ENCODE measurements at places on chromosomes 1 and 21.

- DNase-seq: no peak
Measured at GRCh38 chr1:66084442-66084841, 291.7 kb downstream of the PDE4B start.

- no peak for DNase-seq
Measured at GRCh38 chr1:110588486-110588885, 17.7 kb downstream of the KCNA2 start.

DNA sequence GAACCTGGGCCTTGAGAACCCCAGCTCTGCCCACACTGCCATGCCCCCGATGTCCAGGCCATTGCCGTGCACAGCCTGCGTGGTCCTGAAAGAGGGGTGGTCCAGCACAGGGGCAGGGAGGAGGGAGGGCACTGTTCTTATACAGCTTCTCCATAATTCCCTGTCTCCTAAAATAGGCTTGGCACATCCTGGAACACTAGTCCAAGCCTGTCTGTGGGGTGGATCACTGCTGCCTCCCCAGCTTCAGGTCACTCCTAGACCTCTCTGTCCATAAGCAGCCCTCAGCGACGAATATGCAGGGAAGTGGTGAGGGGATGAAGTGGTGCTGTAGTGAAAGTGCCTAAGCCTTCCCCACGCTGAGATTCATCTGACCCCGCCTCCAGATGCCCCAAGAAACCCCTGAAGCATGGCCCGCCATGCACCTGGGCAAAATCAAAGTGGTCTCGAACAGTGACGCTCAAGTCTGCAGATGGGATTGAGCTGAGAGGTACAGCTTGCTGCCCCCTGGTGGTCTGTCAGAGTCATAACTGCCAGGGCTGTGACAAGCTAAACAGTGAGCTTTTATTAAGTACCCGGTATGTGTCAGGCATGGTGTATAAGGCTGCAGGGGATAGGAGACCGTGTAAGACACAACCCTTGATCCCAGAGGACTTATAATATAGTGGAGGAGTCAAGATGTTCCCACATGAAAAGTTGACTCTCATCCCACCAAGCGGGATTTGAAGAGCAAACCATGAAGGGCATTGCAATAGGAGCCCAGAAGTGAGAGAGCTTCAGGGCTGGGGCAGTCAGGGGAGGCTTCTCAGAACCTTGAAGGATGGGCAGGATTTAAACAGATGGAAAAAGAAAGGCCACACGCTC lies 66.6 kb downstream of the FAM163A start:
- peak; percentile 78 for DNase-seq

DNA sequence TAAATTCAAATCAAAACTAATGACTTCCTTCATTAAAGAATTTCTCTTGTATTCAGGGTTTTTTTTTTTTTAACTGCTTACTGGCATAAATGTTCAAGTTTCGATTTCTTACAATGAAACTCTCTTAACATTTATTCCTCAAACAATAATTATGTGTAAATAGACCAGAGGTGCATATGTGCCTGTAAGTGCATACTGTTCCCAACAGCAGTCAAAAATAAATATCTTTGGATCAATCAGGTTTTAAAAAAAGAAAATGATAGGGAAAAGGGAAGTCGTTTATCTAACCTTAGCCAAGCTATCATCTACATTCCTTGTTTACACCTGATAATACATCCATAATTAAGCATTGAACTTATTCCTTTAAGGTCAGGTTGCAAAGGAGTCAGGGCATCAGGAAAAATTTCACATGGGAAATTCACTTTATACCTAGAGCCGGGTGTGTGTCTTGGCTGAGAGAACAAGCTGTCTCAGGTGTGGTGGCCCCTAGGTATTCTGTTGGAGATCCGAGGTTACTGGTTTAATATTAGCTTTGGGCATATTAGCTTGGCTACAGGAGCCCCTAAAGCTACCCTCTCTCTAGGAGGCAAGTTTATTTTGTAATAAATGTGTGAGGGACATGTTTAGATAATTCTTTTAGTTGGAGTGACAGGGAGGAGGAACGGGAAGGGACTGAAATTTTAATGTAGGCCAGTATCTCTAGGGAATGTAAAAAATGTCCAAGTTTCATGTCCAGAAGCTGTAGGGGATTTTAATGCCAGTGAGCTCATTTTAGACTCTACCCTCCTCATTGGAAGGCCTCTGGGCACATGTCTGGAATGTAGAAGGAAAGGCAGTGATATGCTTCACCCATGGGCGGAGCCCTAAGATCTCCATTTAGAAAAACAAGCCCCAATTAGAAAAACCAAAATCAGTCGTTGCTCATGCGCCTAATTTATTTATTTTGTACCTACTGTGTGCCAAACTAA lies 327.9 kb upstream of the PROX1 start:
- no peak for DNase-seq

DNA sequence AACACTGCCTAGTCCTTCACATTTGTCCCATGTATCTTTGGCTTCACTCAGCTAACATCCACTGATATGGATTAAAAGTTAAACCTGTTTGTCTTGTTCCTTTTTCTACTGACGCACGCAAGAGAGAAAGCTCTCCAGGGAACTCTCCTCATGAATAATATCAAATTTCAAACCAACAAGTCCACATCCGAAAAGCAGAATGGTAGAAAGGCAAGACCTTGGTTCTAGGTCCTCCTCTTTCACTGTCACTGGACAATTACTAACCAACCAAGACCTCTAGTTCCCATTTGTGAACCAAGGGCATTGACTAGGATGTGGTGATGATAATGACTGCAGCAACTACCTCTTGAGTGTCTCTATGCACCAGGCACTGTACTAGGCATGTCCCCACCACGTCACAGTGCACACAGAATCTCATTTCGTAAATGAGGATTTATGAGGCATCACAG lies 8.4 kb downstream of the PLPP3 start:
- DNase-seq: no peak
